ENCODE measurements at places on chromosomes 5 and 9.

- DNase-seq = no peak
These were observed 86.7 kb downstream of the INSYN2B start for GRCh38 chr5:169893571-169893970.

- DNase-seq = no peak
These were observed 145.7 kb downstream of the NXNL2 start for GRCh38 chr9:88680505-88681160.

DNA sequence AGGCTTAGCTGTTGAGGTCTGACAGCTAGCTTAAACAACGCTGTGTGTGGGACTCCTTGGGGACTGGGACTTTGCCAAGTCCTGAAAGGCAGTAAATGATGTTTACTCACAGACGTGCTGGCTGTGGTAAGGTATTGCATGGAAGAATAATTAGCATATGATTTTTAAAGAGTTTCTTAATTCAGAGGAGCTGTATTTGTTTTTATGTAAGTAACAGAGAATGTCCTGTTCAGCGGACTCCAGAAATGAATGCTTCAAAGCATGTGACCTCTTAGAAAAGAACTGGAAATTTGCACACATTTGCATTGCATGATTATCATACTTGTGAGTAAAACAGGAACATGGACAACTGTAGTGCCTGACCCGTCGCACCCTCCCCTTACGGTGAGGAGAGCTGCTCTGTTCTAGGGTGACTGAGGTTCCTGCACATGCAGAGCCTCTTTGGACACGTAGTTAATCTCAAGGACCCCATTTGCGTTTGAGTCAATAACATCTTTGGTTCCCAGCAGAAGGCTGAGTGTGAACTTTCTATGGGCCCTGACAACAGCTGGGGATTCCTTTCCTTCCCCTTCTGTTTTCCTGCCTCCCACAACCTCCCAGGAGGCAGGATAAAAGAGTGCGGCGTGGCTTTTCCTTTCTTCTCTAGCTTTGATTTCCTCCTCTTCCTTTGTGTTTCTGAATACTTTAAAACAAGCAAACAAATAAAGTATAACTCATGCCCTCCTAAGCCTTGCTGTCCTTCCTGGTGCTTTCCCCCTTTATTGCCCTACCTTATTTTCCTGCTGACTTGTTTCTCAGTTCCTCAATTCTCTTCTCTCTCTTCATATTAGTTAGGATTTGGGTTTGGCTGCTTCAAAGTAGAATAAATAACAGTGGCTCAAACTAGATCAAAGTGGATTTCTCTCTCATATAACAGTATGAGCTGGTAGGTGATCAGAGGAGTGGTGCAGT, 157.2 kb upstream of the CD180 start:
- no peak for DNase-seq

- DNase-seq = no peak
These were observed 488.0 kb upstream of the CYLC2 start for GRCh38 chr9:102507044-102507687.

DNA sequence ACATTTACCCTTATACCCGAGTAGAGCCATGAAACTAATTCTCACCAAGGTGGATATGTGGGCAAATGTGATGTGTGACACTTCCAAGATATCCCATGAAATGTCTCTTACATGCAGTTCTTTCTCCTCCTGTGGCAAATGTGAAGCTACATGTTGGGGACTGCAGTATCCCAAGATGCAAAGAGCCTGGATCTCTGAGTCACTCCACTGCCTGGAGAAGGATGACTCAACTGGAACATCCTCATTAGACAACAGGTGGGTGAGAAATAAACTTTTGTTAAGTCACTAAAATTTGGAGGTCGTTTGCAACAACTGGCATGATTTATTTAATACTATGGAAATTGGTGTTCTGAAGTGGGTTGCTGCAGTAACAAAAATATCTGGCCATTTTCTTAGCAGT, 36.5 kb upstream of the TENT4A start:
- DNase-seq = no peak

DNA sequence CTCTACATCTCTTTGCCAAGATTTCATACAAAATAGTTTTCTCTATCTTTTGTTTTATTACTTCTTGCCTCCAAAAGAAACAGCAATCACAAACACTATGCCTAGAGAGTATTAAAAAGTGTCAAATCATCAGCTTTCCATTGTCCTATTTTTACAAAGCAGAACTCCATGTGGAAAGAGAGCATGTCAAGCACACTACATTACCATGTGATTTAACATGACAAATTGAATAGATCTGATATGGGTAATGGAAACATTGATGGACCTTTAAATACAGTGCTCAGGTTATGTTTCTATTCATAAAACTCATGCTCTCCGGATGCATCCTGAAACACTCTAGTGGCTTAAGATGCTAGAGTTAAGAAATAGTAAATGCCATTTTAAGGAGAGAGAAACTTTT, 791.4 kb upstream of the CTNND2 start:
- DNase-seq = no peak

Measured in stimulated activated CD4-positive, alpha-beta T cell treated with anti-CD3 and anti-CD28 coated beads, Interleukin-4, amount 100 ng/mL, for 1 hour (primary cell).